Thymus (tissue), 14 donors: ENCODE measurements at places on chromosomes 1 and 21. TPM values are rescaled to one million over a fixed set of nuclear protein-coding genes. Genes with fewer than 3 reads are reported as not detected.

- peak overlapping the region; percentile 33 for H3K27ac ChIP-seq
- peaks cover 19% of the 10 kb centered on the region for H3K4me1 ChIP-seq
- H3K36me3 ChIP-seq = no peaks in the 10 kb centered on the region
- no peak for DNase-seq
These were observed 1.2 kb downstream of the LMNA start for GRCh38 chr1:156115514-156116374.

DNA sequence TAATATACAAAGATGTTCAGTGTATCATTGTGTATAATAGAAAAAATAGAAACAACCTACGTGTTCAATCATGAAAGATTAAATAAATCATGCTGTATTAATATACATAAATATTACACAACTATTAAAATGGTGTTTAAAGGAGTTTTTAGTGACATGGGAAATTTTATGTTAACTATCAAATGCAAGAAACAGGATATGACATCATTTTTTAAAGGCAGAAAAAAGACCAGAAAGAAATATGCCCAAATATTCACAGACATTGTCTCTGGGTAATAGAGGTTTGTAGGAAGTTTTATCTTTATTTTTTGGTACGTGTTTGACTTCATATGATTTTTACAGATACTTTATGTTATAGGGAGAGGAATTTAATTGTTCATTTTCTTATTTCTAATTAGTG, 34.0 kb downstream of the NPHS2 start:
- H3K27me3 ChIP-seq = no peaks in the 10 kb centered on the region
- H3K4me3 ChIP-seq = no peak overlapping the region
- H3K4me1 ChIP-seq = no peaks in the 10 kb centered on the region
- no peak for DNase-seq

DNA sequence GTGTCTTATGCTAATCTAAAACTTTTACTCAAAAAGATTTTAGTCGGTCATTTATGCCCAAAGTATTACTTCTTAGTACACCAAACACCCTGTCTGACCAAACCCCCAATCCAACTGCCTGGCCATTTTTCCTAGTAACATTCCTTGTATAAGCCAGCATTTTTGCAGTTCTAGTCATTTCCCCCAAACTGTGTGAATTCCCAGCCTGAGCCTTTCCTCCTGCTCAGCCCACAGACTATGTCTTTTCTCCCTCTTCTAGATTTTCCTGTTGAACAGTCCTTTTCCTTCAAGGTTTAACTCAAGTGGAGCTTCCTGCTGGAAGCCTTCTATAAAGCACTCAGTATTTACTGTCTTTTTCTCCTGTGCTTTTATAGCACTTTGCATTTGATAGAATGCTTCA, 843.8 kb downstream of the USP25 start:
- H3K4me3 ChIP-seq = no peak overlapping the region
- H3K27me3 ChIP-seq = no peaks in the 10 kb centered on the region
- no peaks in the 10 kb centered on the region for H3K4me1 ChIP-seq

GCSAML gene
- polyA plus RNA-seq = 0.48 TPM

- no peak for DNase-seq
- no peaks in the 10 kb centered on the region for H3K36me3 ChIP-seq
- H3K4me1 ChIP-seq = no peaks in the 10 kb centered on the region
- no peak overlapping the region for H3K27ac ChIP-seq
These were observed 352.6 kb upstream of the NEGR1 start for GRCh38 chr1:72634946-72635345.

DNA sequence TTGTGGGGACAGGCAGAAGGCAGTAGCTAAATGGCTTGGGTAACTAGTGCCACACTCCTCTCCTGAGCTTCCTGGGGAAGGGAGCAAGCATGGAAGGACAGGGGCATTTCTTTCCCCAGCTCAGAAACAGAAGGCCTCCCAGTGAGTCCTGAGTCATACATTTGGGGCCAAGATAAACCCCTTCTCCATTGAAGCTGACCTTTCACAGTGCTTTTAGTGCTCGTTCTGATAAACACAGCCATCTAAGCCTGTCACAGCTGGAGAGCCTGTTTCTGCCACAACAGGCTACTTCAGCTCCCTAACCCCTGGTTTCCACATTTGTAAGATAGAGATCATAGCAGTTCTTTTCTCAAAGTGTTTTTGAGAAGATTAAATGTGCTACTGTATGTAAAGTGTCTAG, 374.0 kb downstream of the LMX1A start:
- H3K4me1 ChIP-seq = no peaks in the 10 kb centered on the region
- no peaks in the 10 kb centered on the region for H3K36me3 ChIP-seq
- no peak overlapping the region for H3K4me3 ChIP-seq
- no peak overlapping the region for H3K27ac ChIP-seq

GRCh38 chr1:1114431-1114830, 1.5 kb downstream of the C1orf159 start:
- peaks cover 8% of the 10 kb centered on the region for H3K4me1 ChIP-seq
- no peak overlapping the region for H3K4me3 ChIP-seq
- H3K36me3 ChIP-seq = peaks cover 8% of the 10 kb centered on the region
- no peak for DNase-seq

DNA sequence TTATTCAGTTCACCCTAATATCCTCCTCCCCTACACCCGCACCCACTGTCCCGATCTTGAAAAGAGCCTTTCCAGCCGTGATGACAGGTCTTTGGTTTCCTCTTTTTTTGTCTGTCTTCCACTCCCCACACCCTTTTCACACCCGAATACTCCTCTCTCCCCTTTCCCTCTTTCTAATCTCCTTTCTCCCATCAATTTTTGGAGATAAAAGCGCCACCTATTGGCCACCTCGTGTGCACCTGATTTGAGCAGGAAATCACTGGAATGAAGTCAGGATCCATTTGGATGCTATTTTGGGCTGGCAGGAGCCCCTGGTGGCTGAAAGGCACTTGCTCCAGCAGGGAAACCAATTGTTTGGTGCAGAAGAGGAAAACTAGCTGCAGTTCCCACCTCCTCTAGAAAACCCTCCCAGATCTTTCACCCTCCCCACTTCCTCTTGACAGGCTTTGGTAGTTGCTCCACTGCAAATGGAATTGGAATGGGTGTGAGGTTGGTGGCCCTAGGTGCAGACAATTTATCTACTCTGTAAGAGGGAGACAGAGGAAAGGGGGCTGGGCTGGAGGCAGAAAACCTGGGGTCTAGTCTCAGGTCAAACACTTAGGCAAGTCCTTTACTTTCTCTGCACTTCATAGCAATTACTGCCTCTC, 8.4 kb downstream of the FOXE3 start:
- no peaks in the 10 kb centered on the region for H3K36me3 ChIP-seq
- H3K27me3 ChIP-seq = peaks cover 52% of the 10 kb centered on the region
- no peak overlapping the region for H3K27ac ChIP-seq
- no peak for DNase-seq
